ENCODE measurements at places on chromosomes 11 and 22.

GRCh38 chr11:119650251-119650650 is 78.7 kb downstream of the NECTIN1 start:
- DNase-seq, result no peak

DNA sequence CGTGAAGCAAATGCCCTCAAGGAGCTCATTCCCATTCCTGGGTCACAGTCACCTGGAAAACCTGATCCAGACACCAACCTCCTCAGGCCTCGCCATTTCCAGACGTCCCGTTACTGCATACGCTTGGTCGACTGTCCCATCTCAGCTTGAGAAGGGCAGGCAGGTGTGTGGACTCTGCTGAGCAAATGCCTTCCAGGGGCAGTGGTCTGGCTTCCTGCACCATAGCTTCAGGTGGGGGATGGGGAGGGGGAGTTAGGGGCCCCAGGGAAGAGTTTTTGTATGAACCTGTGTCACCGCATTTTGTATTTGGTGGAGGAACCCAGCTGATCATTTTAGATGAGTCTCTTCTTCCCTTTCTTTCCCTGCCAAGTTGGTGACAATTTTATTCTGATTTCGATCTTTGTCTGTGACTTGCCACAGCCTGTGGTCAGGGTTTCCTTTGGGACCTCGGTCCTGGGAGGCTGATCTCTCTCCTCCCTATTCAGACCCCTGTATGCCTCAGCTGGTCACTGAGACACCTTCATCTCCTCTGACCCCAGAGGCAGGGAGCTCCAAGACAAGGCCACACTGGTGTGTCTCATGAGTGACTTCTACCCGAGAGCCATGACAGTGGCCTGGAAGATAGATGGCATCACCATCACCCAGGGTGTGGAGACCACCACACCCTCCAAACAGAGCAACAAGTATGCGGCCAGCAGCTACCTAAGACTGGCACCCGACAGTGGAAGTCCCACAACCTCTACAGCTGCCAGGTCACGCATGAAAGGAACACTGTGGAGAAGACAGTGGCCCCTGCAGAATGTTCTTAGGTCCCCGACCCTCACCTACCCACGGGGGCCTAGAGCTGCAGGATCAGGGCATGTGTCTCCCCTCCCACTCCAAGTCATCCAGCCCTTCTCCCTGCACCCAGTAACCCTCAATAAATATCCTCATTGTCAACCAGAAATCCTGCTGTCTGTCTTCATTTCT is 22.9 kb downstream of the IGLL5 start:
- DNase-seq, result no peak

DNA sequence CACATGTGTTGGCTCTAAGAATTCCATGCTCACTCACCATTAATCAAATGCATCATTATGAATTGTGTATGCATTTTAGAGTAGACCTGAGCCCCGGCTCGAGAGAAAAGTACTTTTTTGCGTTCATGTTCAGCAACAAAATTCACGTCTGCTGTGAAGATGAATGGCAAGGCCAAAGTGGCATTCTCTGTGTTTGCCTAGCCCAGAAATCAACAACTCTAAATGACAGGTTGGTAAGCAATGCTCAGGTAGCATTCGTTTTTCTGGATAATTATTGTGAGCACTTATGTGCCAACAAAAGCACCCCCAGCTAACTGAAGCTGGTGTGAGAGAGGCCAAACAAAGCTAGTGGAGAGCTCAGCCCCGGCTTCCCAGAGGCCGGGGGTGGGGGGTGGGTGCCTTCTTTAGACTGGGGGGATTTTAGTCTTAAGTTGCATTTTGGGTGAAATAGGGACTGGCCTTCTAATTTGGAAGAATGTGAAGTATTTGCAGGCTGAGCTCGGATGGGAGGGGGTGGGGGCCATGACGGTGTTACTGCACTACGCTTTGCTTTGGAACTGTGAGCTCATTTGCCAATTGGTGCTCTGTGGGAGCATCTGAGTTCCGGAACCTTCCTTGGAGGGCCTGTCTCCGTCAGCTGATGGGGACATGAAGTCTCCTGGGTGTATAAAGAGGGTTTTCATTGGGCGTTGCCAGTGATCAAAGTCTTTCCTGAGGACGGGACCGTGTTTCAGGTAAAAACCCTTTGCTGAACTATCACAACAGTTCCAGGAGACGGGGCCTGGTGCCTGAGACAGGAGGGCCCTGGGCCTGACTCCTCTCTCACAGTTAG is 29.0 kb upstream of the ALX4 start:
- no peak for DNase-seq

GRCh38 chr11:134126217-134126822 is 57.4 kb downstream of the JAM3 start:
- peak; percentile 90 for DNase-seq

DNA sequence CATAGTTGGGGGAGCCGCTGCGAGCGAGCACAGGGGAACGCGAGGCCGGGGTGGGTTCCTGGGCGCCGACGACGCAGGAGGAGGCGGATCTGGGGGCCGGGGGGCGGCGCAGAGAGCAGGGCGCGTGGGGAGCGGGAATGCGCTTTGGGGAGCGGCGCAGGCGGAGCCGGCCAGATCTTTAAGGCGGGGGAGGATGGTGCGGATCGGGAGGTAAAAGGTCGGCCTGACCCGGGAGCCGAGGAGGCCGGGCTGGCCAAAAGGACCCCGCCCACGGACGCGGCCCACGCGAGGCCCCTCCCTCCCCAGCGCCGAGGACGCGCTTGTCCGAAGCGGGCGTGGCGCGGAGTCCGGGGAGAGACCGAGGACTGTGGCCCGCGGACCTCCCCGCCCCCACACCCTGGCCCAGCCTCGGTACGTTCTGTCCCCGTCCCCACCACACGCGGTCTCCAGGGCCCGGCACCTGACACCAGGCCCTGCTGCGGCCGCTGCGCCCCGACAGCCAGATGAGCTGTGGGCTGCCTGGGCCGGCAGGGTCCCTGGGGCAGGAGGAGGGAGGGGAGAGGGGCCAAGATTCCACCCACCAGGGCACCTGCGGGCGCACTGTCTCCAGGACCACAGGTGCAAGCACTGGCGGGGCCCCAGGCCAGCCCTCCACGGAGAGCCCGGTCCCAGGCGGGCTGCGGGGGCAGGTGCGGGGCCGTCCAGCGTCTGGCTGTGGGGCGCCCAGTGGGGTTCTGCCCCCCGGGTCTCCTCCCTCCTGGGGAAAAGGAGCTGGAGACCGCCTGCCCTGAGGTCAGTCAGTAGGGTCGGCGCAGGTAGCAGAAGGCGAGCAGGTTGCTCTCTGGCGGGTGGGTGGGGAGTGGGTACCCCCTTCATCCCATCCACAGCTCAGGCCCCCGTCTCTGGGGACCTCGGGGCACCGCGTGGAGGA is 10.9 kb downstream of the PIM3 start:
- DNase-seq, result peak; percentile 30

DNA sequence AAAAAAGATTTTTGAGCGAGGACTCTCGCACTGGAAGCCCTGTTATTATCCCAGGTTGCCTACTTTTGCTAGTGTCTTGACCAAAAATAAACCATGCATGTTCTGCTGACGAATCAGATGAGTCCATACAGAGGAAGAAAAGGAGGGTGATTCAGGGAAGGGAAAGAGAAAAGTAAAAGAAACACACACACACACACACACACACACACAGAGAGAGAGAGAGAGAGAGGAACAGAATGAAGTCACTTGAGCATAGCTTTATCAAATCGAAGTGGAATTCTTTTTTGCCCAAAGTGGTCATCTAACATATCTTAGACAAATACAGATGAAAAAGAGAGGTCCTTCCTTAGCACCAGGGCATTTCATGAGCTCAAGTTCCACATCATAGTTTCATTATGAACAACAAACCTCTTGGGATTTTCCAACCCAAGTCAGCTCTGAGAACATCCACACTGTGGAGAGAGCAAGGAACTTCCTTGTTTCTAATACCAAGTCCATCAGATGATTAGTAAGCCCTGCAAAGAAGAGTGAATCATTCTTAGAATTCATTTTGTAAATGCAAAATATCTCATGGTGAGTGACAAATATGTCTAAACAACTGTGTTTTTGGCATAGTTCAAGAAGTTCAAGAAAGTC is 7.7 kb upstream of the MMP12 start:
- no peak for DNase-seq

DNA sequence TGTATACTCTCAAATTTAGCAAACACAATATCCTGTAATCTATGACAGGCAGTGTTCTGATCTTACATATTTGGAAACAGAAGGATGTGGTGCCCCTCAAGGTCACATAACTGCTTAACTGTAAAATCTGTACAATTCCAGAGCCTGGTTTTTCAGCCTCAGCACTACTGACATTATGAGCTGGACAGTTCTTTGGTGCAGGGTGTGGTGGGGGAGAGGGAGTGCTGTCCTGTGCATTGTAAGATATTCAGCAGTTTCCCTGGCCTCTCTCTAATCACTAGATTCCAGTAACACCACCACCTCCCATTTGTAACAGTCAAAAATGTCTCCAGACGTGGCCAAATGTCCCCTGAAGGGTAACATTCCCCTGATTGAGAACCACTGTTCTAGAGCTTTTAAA is 1.8 kb upstream of the OR5B21 start:
- DNase-seq, result no peak

GRCh38 chr22:19715188-19715930 is 1.1 kb downstream of the SEPTIN5 start:
- no peak for DNase-seq

DNA sequence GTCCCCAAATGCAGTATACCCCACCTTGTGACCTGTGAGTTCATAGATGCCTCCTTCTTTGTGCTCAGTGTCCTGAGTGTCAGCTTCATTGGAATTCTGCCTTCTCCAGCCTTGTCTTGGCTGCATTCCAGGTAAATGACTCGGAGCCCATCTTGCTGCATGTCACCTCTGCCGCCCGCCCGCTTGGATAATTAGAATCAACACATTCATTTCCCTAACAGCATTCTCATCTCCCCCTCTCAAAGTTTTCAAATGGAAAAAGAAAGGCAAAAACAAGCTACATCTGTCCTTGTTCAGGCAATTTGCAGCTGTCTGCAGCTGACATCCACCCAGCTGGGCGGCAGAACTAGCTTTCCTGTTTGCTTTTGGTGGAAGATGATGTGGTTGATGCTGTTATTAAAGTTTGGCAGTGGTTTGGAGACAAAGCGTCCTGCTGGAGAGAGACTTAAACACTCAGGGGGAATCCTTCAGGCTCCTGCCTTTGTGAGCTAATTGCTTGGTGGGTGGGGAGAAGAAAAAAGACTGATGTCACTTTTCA is 198.8 kb upstream of the SEZ6L start:
- DNase-seq, result no peak

- DNase-seq, result no peak
Measured at GRCh38 chr11:109707411-109707810, 285.4 kb downstream of the C11orf87 start.

DNA sequence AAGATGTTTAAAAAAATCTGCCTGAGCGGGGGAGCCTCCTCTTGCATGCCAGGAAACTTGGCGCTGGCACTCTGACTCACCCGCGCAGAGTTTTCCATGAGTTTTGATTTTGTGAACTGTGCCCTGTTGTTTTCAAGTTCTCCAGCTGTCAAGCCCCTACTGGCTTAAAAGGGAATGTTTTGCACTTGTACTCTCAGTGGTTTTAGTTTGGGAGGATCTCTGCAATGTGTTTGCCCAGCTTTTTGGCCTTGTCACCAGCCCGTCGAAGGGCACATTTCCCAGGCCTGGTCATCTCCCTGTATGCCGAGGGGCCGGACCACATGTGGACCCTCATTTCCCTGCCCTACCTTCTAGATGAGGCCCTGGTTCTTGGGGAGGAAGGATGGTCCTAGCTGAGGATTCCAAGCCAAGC is 12.2 kb downstream of the MRGPRF start:
- no peak for DNase-seq

- no peak for DNase-seq
Measured at GRCh38 chr11:107427569-107428180, 29.9 kb downstream of the CWF19L2 start.

DNA sequence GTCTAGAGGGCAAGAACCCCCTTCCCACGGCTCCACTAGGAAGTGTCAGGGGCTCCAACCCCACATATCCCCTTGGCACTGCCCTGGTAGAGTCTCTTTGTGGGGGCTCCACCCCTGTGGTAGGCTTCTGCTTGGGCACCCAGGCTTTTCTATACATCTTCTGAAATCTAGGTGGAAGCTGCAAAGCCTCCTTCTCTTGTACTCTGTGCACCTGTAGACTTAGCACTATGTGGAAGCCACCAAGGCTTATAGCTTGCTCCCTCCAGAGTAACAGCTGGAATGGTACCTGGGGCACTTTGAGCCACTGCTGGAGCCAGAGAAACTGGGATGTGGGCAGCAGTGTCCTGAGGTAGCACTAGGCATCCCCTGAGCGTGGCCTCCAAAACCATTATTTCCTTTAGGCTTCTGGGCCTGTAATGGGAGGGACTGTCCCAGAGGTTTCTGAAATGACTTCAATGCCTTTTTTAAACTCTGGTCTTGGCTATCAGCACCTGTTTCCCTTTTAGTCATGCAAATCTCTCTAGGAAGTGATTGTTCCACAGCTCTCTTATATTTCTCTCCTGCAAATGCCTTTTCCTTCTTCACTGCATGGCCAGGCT is 68.4 kb downstream of the TRAF6 start:
- DNase-seq, result no peak

All from hippocampal formation (tissue), 2 donors.